Stimulated activated naive CD8-positive, alpha-beta T cell treated with anti-CD3 and anti-CD28 coated beads, Interleukin-15, amount 100 ng/mL, for 72 hours (primary cell): ENCODE measurements at places on chromosomes 4 and X.
A peak's percentile ranks its signal among the peaks of the same experiment; 100 is the strongest.

DNA sequence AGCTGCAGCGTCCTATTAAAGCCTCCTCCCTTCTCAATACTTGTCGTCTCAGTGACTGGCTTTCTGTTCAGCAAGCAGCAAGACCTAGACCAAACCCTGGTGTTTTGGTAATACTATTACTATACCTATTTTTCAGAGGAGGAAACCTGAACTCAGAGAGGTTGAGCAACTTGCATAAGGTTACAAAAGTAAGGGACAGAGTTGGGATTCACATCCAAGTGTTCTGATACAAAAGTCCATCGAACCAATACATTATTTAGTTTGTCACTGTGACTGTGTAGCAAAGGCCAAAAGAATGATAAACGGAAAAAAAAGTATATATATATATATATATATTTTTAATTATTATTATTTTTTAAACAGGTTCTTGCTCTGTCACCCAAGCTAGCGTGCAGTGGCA lies 29.9 kb upstream of the KLHL8 start:
- no peak for DNase-seq

- no peak for DNase-seq
Measured at GRCh38 chr4:171376724-171377123, 436.5 kb upstream of the GALNTL6 start.

DNA sequence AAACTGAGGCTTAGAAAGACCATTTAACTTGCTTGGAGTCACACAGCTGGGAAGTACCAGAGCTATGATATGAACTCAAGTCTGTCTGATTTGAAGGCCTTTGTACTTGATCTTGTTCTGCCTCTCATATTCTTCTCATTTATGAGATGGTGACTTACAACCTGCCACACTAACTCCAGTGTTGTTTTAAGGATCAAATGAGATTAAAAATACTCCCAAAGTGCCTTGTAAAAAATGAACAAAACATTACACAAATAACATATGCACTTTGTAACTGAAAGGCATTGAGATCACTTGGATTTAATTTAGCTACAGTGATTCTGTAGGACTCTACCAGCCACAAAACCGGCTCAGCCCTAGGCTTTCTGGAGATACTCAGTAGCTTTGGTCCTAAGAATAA lies 15.6 kb upstream of the MAP7D3 start:
- no peak for DNase-seq

DNA sequence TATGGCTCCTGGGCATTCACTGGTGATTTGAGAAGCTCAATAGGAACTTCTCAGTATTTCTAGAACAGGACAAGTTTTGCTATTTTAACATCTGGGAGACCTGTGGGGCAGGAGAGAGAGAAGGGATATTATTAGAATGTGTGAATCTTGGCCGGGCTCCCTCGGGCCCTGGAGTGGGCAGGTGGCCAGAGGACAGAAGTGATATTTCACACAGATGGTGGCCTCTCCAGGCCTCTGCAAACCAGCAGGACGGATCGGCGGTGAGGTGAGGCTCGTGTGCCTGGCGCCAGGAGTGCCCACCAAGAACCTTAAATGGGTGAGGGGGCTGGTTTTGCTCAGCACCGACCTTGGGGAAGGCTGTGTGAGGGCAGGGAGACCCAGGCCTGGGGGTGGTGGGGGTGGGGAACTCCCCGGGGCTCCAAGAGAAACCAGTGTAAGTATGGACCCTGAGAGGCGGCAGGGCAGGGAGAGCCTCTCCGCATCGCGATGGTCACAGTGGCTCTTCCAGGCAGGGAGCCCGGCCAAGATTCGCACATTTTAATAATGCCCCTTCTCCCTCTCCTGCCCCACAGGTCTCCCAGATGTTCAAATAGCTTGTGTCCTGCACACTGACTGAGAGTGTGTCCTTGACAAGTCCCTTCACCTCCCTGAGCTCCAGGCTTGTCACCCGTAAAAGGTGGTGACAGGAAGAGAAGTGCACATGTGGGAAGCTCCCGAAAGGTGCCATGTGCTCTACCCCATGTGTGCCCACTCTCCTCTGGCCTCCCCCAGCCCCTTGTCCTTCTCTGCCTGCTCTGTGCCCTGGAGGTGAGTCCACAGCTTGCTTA lies 64.9 kb downstream of the SORCS2 start:
- no peak for DNase-seq

- no peak for DNase-seq
Measured at GRCh38 chr4:63742882-63743281, 666.4 kb downstream of the TECRL start.

GRCh38 chr4:110480031-110480549 lies 4.1 kb downstream of the ENPEP start:
- DNase-seq: no peak

DNA sequence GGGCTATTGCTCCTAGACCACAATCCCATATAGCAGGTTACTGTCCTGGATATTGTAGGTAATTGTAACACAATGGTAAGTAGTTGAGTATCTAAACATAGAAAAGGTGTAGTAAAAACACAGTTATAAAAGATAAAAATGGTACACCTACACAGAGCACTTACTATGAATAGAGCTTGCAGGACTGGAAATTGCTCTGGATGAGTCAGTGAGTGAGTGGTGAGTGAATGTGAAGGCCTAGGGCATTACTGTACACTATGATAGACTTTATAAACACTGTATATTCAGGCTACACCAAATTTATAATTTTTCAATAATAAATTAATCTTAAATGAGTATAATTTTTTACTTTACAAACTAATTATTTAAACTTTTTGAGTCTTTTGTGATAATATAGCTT lies 425.7 kb downstream of the PABPC4L start:
- DNase-seq: no peak

DNA sequence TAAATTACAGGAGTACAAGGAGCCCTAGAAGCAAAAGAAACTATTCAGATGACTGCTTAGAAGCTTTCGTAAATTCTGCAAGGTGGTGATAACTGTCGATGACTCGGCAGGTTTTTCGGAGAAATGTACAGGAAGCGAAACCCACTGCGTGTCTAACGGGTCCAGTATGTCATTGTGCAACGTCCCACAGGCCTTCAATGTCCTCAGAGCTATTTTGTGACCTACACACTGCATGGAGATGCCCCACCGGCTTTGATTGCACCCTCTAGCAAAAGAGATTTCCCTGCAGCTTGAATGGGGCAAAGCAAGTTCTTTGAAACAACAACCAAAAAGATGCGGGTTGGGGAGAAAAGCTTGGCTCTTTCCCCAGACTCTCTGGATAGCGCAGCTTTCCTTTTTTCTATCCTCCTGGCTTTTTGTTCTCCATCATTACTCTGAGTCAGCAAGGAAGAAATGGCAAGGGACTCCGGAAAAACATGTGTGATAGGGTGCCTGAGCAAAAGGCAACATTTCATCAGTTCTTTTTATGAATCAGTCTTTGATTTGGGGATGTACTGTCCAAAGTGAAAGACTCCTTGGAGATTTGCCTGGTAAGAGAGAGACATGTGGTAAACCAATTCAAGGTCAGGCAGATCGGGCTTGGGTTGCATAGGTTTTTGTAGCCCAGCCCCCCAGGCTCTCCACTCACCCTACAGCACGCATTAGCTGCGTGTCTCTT lies 112.0 kb upstream of the TBL1X start:
- peak; percentile 27 for DNase-seq

- DNase-seq: no peak
Measured at GRCh38 chrX:68868316-68868715, 39.5 kb downstream of the EFNB1 start.

DNA sequence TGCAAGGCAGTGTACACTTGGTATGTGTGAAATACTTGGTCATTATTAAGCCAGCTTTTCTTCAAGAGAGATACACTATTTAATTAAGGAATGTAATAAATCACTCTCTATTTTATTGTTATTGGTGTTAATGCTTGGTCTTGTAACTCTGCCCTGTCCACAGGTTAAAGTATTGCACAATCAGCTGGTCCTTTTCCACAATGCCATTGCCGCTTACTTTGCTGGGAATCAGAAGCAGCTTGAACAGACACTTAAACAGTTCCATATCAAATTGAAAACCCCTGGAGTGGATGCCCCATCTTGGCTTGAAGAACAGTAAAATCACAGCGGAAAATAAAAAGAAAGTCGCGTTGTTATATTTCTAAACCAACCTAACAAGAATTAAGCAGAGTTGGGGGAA lies 26.2 kb upstream of the FHDC1 start:
- no peak for DNase-seq

- no peak for DNase-seq
Measured at GRCh38 chr4:112978691-112979472, 70.6 kb upstream of the ANK2 start.

GRCh38 chr4:10577018-10577417 lies 107.5 kb downstream of the CLNK start:
- DNase-seq: no peak
